ENCODE measurements at places on chromosomes 5 and 9.

DNA sequence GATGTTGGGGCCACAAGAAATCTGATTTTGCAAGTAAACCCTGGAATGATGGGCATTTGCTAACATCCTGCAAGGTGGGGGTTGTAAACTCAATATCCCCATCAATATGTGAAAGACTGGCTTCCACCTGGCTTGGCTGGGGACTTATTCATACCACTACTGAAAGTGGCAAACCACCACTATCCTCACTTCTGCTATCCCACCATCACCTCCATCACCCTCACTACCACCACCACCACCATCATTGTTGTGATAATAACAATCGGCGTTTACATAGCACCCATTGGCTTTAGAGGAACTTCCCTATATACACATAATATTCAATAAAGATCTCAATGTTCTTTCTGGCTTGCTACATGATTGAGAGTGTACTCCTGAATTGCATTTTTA lies 224.7 kb upstream of the DAP start:
- DNase-seq: no peak

- no peak for DNase-seq
These were observed 72.7 kb upstream of the WWC1 start for GRCh38 chr5:168218746-168219145.

GRCh38 chr5:135567661-135568060 lies 11.1 kb downstream of the CXCL14 start:
- no peak for DNase-seq

GRCh38 chr5:95244479-95244878 lies 40.4 kb downstream of the MCTP1 start:
- no peak for DNase-seq

DNA sequence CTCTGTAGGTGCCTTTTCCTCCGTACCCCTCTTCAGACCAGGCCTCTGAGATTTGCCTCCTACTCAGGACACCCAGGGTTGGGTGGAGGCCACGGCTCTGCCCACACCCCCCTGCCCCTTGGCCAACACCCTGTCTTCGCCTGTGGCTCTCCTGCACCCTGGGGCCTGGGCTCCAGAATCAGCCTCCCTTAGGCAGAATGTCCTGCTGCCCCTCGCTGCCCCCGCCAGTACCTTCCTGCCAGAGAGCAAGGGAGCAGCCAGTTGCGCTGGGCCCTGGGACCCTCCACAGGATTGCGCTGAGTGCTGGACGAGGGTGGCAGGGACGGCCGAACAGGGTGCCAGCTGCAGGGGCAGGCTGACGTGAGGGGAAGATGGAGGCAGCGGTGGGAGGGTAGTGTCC lies 53.5 kb downstream of the COL5A1 start:
- no peak for DNase-seq
